ENCODE measurements at places on chromosomes 5 and 9.

- DNase-seq: peak; percentile 5
These were observed 1.3 kb downstream of the HMGXB3 start for GRCh38 chr5:150001660-150002486.

GRCh38 chr5:129460936-129461710 is 1.0 kb downstream of the ADAMTS19 start:
- no peak for DNase-seq

DNA sequence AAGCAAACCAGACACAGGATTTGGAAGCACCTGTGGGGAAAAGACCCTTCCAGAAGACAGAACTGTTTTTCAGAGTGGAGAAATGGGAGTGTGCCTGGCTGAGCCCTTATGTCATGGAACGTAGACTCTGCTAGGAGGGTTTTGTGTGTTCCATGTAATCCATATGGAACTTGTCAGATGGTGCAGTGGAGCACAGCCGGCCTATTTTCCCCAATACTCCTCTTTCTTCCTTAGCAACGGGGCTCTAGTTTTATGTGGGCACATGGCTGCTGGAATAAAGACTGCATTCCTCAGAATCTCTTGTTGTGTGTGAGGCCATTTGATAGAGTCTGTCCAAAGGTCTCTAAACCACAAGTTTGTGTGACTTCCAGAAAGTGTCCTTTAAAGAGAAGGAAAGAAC is 284.0 kb downstream of the DRD1 start:
- no peak for DNase-seq

GRCh38 chr5:73944581-73944980 is 318.6 kb downstream of the ARHGEF28 start:
- DNase-seq: no peak

DNA sequence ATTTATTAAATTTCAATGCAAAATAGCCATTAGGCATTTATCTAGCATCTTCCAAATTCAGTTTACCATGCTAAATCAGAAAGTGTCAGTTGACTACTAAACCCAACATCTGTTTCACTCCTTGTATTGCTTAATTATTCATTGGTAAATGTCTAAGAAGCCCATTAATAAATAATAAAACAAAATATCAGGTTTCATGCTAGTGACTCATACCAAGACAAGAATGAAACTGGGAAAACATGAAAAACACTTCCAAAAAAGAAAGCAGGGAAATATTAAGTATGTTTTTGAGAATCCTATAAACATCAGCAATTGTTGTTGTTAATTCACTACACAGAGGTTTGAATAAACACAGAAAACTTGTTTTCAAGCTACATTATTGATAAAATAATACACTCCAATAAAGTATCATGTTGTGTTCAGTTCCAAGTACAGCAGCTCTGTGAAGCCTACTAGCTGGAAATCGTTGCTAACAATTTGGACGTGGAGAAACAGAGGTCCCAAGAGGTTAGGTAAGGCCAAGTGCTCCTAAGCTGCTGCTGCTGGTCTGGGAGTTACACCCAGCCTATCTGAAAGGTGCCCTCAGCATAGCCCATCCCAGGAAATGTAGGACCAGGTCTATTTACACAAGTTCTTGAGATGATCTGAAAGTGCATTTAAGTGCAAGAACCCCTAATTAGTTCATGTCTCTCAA is 78.8 kb downstream of the GNAQ start:
- DNase-seq: no peak

DNA sequence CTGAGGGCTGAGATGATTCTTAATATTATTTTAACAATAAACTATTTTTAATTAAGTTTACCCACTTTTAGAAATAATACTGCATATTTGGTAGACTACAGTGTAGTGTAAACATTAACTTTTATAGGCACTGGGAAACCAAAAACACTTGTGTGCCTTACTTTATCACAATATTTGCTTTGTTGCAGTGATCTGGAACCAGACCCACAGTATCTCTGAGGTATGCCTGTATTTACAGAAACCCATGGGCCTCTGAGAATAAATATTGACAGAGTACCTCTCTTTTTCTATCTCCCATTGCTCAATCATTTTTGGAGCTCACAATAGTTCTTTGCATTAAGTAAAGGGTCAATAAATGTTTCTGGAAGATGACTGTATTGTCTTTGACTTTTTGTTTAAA is 73.3 kb downstream of the SLCO4C1 start:
- DNase-seq: no peak

DNA sequence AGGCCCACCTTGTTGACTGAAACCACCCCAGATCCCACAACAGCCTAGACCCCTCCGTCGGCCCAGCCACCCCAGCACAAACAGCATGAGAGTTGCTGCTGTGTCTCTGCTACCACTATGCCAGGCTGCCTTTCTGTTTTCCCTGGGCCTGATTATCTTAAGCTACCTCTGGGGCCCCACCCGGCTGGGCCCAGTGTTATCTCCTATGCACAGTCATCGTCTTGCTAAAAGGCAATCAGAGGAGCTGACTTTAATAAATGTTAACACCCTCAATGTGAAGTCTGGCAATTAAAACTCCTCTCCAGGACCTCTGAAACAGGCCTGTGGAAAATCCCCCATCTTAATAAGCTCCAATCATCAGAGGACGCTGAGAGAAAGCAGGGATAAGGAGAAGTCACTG is 144.9 kb downstream of the FAM114A2 start:
- no peak for DNase-seq

GRCh38 chr9:127087836-127088235 is 34.6 kb downstream of the ANGPTL2 start:
- DNase-seq: no peak

GRCh38 chr5:172436078-172436878 is 18.0 kb downstream of the SH3PXD2B start:
- no peak for DNase-seq

GRCh38 chr9:129557192-129558036 is 63.5 kb downstream of the C9orf50 start:
- DNase-seq: no peak

DNA sequence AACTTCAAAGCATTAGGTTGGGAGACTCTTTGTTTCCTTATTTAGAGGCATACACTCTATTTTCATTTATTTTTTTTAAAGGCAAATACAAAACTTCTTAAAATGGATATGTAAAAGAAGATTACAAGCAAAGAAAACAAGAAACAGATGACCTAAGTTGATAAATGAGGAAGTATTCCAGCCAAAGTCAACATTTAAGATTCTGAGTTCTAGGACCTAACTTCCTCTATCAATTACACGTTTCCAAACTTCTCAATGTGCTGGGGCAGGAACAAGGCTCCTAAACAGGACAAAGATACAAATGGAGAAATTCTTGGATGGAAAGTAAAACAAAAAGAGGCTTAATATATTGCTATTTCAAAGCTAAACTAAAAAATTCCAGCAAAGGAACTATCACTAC is 89.5 kb downstream of the TLE1 start:
- DNase-seq: no peak
